ENCODE measurements at places on chromosomes 6 and 20.
A peak's percentile ranks its signal among the peaks of the same experiment; 100 is the strongest.

GRCh38 chr20:12455148-12455547 lies 537.5 kb downstream of the BTBD3 start:
- no peak for DNase-seq

DNA sequence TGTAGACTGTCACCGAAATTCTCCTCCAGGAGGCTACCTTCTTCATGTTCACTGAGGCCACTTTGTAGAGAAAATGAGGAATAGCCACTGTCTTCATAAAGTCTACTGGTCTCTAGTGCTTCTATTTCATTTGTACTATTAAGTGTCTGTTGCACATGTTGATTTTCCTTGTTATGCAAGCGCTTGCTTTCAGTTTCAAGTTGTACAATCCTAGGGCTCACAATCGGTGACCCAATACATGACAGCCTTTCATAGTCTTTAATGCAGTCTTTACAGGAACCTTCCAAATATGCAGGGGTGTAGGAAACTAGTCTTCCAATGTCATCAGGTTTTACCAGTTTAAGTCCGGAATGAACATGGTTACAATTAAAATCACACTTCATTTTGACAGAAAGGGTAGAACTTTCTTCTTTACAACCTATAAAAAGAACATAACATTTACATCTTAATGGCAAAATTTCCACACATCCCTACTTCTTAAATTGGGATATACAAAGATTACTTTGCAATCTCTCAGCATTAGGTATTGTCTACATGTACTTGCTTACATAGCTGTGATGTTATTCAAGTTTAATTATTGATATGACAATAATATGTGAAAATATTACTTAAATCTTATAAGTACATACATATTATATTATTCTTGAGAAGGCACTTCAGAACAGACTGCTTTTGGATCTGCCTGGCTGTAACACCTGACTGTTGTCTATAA lies 7.5 kb downstream of the FBXO5 start:
- no peak for DNase-seq

DNA sequence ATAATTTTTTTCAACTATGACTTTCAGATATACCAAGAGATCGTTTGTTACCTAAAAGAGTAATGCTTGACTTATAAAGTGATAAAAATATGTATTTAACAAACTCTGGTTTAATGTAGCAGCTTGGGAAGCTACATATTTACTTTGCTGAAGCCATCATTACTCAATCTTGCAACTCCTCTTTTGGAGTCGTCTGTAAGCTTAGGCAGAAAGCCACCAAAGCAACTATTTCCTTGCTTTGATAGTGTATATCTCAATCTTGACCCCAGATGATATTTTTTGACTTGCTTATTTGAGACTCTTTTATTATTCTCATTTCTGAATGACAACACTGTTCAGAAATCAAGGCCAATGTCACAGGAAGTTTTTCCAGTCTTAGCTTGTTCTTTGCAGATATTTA lies 183.0 kb downstream of the SAMD5 start:
- DNase-seq = no peak

DNA sequence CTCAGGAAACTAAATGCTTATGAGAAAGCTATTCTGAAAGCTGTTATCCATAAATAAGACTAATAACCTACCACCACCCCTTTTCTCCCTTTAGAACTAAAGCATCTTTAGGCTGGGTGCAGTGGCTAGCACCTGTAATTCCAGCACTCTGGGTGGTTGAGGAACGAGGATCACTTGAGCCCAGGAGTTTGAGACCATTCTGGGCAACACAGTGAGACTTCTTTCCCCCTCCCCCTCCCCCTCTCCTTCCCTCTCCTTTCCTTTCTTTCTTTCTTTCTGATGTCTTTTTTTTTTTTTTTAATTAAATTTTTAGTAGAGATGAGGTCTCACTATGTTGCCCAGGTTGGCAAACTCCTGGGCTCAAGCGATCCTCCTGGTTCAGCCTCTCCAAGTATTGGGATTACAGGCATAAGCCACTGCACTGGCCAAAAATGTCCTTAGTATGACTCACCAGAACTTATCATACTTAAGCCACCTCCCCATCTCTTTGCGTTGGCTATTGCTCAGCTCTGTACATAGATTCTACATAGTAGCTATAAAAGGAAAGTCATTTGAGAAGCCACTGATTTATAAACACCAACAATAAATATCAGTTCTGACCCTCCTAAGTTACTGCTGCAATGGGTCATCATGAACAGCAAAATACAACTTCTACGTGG lies 54.8 kb upstream of the SPDEF start:
- DNase-seq = no peak

GRCh38 chr6:82963191-82963925 lies 102.3 kb downstream of the UBE3D start:
- no peak for DNase-seq

DNA sequence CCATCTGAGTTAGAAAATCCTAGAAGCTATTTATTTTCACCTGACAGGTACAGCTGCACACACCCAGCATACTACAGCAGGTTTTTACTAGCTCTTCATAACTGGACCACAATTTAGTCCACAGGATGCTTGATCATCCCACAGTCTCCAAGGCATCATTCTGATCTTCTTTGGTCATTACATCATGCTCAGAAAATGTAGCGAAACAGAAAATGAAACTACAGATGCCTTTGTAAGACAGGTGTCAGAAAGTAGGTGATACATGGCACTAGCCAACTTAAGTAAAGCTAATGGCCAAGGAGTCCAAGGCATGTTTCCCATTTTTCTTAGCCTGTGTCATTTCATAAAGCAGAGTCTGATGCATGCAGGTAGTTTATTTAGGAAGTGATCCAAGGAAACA lies 102.3 kb downstream of the HTR1B start:
- no peak for DNase-seq

DNA sequence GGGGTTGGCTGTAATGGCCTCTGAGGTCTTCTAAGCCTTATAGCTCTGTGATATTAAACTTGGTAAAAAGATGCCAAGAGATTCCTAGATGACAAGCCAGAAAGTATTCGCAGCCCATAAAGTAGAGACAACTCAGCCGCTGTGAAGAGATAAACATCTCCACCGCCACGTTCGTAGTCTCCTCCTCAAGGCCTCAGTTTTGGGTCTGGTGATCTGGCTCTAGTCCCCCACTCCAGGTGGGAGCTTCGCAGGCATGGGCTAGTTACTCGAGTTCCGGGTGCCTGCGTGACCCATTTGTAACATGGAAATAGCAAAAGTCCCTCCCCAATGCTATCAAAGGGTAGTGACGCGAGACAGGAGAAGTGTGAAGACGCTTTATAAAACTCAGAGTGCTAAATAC lies 28.3 kb upstream of the AFDN start:
- DNase-seq = no peak

DNA sequence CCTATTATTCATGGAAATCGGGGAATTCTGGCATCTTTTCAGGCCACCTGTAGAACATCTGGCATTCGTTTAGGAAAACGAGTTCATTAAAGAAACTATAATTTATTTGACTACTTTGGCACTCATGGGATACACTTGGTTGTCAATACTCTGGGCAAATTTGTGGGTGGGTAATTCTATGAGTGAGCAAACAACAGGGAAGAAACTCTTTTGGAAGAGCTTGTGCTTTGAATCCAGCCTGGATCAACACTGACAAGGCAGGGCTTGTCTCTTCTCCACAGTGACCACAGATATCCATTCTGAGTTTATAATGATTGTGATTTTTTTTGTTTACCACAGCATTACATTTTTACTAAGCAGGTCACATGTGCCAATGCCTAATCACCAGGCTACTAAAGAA lies 394.7 kb downstream of the THBS2 start:
- no peak for DNase-seq

DNA sequence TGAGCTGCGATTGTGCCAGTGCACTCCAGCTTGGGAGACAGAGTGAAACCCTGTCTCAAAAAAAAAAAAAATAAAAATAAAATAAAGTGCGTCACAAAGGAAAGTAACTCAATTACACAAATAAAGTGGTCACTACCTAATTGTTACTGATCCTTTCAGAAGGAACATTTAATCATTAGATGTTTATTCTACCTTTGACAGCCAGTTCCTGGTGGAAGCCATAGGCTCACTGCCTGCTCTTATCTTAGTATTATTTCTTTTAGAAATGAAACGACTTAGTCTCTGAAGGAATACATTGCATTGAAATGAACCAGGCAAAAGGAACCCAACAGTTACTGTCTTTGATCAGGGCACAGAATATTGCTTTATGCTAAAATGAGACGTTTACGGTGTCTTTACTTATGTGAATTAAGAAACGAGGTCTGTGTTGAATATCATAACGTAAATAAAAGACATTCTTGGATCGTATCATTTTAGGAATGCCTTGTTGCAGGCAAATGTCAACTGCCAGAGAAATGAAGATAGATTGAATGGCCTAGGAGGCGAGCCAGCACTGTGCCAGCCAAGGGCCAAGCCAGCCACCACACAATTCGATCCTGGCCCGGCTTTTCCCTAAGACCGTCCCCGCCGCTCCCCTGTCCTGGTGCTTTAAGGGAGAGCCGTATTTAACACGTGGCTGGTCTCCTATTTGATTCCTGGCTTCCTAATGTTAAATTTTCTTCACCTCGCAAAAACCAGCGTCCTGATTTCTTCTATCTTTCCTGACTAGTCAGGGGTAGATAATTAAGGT lies 136.7 kb upstream of the GMDS start:
- DNase-seq = no peak

- DNase-seq = no peak
These were observed 20.6 kb upstream of the TASP1 start for GRCh38 chr20:13659288-13659687.

GRCh38 chr6:141963543-141964295 lies 169.0 kb upstream of the GJE1 start:
- no peak for DNase-seq

- DNase-seq = no peak
These were observed 15.2 kb upstream of the SNRPC start for GRCh38 chr6:34742094-34742493.

GRCh38 chr20:54633374-54634355 lies 158.3 kb downstream of the DOK5 start:
- DNase-seq = no peak

DNA sequence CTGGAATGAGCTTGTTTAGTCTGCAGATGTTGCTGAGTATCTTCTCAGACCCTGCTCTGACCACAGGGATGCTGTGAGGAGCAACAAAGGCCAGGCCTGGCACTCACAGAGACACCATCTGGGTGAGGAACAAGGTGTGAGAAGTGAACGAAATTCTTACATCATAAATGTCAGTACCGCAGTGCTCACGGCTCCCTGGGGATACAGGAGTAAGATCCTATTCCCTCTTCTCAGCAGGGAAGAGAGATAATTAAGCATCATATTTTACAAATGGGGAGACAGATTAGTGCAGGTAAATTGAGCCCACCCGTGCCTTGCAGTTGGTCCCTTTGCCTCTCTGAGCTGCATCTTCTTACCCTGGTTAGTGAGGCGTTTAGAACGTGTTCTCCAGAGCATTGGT lies 106.2 kb downstream of the DTD1 start:
- DNase-seq = no peak

DNA sequence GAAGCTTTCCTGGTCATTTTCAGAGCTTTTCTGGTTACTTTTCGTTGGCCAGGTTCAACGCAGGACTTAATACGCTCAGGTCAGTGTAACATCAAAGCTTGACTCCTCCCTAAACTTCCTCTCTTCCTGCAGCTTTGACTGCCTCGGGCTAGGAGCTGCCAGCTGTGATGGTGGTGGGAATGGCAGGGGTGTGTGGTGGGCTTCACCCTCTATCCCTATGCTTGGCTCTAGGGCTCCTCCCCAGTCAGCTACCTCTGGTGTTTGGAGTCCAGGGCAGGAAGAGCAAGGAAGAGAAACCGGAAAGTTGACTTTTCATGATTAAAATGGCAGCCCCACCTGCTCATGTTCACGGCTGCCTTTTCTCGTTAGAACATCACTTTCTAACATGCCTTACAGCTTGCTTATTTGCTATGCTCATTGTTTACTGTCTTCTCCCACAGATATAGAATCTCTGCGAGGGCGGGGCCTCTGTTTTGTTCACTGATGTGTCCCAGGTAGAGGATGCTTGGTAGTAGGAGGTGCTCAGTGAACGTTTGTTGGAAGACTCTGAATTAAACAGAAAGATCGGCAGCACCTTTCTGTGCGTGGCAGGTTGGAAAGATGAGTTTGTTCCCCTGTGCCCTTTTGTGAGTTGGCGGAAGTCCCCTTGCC lies 16.1 kb upstream of the PPP1R14C start:
- no peak for DNase-seq

DNA sequence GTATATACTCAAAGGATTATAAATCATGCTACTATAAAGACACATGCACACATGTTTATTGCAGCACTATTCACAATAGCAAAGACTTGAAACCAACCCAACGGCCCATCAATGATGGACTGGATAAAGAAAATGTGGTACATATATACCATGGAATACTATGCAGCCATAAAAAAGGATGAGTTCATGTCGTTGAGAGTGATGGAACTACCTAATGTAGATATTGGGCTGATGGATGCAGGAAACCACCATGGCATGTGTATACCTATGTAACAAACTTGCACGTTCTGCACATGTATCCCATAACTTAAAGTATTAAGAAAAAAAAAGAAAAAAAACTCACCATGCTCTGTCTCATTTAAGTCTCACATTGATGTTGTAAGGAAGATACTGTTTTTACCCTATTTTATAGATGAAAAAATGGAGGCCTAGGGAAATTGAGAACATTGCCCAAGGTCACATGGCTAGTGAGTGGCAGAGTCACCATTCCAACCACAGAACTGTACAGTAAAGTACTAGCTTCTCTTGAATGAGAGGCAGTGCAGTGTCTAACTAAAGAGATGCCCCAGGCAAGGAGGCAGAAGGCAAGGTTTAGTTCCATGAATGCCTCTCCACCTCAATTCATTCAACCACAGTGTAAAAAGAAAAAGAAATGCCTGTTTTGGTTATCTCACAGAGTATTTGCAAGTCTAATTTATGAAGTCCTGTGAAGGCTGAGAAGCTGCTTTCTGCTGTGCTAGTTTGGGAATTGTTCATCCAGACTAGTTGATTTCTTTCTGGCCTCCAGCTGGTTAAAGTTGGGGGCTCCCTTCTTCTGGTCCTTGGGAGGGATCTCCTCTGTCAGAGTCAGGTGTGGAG lies 68.2 kb downstream of the FIG4 start:
- DNase-seq = no peak

DNA sequence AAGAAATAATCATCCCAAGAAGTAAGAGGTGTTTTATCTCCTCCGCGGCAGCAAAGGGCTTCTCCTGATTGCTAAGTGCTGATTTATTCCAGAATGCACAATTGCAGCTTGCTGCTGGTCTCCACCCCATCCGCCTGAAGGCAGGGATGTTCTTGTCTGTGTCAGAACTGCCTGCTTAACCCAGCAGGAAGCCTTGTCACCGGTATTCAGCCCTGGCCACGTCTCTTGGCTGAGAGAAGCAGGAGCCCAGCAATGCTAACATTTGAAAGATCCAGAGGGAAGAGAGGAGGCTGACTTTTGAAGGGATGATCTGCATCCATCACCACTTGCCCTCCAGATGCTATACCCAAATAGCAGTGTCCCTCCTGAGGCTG lies 4.2 kb downstream of the SCML4 start:
- DNase-seq = peak; percentile 8

- DNase-seq = no peak
These were observed 302.2 kb upstream of the EPHA7 start for GRCh38 chr6:93721386-93722048.

Data from stimulated activated CD4-positive, alpha-beta T cell treated with anti-CD3 and anti-CD28 coated beads, Interleukin-4, amount 100 ng/mL, for 1 hour (primary cell).